ENCODE measurements at places on chromosomes 5 and 9.

DNA sequence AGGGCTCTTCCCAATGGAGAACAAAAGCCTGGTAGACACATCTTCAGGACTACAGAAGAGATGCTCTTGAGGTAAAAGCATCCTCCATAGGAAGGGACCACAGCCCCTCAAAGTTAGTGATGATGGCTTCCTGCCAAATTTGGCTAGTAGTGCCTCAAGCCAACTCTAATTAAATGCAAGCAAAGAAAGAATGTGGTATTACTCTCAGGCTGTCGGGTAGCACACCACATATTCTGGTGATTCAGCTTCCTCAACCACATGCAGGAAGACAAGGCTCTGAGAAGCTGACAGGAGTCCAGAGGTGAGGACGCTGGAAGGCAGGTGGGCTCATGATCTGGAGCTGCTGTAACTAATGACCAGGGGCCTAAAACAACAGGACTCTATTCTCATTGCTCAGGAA, 37.2 kb upstream of the S1PR3 start:
- DNase-seq = no peak

DNA sequence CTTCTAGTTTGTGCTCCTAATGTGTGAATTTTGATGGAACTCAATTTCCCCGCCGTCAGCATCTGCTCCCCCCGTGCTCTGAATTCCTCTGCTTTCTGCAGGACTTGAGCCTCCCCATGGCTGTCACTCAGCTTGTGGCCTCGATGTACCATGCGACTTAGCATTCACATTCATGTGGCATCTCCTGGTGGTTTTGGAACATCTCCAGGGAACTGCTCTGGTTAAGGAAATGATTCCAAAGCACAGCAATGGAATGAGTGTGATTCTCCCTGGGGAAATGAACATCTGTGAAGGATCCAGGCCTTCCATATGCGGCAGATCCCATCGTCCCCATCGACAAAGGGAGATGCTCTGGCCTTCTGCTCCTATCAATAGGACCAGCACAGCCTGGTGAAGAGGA, 119.0 kb downstream of the ENTREP1 start:
- no peak for DNase-seq

DNA sequence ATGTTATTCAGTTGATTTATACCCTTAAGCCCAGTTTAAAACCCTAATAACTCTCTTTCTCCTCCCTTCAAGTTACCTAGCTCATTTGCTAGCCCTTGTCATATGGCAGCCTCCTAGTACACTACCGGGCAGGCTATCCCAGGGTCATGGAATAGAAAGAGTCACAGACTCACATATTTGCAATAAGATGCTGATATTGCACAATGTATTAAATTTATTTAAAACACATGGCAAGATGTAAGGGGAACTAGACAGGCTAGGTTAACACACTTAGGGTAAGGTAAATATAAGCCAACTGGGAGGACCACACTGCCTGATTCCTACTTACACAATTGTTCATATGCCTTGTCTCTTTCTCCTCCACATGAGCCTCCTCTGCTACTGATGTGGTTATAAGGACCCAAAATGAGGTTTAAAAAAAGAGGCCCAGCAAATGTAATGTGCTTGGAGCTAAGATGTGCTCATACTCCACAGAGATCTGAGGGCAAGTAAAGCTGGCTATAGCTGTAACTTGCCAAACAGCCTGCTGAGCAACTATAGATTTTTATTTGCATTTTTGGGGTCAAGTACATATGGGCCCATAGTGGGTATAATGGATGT, 130.0 kb downstream of the ENC1 start:
- DNase-seq = no peak

DNA sequence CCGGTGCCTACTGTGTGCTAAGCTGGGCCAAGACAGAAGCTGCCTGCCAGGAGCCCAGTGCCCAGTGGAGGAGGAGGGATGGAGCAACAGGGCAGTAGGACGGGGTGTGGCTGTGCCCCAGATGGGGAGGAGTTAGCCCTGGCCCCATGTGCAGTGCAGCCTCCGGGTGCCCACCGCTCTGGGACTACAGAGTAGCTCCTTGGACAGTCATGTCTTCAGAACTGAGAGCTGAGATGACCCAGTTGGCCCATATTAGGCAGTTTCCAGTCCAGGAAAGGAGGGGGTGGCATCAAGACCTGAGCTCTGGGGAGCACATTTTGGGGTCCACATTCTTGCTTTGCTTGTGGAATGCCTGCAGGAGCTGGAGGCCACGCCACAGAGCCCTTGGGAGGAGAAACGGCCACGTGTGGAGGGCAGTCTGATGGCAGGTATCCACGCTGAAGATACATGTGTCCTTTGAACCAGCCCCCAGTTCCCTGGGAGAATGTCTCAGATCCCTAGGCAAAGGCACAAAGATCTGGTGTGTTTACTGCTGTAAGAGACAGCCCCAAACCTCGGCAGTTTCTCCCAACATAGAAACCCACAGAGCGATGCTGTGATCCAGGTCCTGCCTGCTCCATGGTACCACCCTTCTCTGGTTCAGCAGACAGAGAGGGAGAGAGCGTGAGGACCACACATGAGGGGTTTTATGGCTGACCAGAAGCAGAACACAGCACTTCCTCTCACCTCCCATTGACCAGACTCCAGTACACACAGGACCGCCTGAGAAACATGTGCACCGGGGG, 46.8 kb upstream of the FCN1 start:
- no peak for DNase-seq

DNA sequence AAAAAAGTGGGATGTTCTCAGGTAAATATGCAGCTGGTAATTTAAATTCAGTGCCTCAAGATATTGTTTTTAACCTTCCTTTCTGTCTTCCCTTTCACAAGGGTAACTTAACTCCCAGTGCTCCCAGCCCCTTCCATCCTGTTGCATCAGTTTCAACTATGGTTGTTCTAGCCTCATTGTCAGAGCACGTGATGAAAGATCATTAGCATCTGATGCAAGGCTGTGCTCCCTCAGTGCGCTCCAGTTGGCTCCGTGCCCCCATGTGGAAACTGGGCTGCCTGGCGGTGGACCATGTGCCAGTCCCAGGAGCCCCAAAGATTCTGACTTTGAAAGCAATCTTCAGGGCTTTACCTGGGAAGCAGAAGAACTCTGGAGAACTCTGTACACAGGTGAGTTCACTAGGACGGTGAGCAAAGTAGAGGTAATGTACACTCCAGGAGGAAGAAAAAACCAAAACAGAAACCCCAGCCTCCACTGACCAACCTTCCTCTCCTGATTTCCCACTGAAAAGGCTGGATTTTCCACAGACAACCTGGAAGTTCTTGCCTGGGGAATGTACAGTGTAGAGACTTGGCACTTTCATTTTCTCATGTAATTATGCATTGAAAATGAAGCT, 96.9 kb downstream of the SLC1A3 start:
- DNase-seq = no peak

DNA sequence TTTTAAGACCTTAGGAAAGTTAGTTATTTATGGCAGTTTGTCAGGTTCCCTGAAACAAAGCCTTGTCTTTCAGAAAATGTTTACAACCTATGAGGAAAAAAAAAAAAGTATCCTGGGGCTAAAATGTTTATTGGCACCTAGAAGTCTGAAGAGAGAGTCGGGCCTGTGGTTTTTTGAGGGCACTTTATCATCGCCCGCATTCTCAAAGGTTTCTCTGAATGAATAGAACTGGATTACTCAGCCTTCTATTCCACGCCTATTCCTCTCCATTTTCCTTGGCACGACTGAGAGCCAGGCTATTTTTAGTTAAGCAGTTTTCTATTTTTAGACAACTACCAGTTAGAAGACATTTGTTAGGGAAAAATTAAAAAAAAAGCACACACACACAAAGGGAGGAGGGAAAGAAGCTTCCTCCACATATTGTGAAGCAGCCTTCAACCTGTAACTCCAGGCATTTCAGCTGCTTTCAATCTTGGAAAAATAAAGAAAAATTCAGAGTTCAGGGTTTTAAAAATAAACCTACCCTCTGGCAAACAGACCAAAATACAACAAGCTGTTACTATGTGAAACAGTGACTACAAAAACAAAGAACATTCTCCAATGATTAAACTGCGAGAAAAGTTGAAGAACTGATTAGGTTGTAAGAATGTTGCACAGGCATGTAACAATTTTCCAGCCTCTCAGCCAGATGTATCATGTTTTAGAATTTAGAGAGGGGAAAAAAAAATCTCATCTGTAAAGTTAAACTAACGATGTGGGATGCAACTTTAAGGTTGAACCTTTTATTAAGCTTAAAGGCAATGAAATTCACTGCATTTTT, 97.0 kb downstream of the MEF2C start:
- DNase-seq = no peak

DNA sequence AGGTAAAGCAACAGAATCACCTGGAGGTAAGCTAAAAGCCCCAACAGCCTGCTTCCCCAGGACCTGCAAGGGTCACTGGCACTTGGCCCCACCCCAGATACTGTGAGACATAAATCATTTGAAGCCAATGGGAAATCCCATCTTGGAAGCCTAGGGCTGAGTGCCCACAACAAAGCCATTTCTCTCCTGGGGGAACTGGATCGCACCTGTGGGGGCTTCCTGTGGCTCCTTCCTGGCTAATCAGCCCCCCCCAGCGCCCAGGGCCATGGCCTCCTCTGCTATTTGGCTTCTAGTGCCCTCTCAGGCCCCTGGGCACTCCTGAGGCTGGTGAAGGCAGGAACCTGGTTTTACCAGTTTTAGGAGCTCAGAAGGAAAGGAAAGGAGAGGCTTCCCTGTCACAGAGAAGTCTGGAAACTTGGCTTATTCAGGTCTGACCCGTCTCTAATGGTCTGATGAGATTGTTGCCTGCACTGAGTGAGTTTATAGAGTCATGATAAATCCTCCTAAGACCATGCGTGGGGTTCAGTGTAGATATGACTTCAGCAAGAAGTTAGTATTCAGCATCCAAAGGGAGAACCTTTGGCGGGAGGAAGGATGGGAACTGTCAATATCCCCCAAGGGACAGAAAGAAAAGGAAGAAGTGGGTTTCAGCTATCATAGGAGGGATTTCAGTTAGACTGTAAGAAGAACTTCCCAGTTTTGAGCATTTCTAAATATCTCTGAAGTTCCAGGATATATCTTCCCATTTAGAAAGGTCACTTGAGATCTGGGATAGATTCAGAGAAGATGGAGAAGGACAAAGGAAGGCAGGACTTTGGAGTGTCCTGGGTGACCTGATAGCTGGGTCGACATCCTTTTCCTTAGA, 1.2 kb downstream of the KCNMB1 start:
- no peak for DNase-seq

DNA sequence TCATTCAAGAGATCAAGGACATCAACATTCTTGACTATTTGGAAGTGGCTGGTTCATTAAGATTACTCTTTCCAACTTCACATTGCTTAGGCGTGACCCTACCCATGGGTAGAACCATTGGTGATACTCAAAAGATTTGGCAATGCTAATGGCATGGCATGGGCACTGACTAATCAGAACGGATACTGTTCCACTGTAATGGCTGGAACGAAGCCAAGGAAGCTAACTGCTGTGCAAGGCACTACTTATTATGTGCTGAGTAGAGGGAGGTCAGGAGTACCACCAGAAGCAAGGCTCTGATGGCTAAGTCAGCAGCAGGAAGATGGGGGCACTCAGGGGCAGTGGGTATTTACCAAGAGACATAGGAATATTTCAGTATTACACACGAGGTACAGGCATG, 31.9 kb downstream of the GNA14 start:
- DNase-seq = no peak

DNA sequence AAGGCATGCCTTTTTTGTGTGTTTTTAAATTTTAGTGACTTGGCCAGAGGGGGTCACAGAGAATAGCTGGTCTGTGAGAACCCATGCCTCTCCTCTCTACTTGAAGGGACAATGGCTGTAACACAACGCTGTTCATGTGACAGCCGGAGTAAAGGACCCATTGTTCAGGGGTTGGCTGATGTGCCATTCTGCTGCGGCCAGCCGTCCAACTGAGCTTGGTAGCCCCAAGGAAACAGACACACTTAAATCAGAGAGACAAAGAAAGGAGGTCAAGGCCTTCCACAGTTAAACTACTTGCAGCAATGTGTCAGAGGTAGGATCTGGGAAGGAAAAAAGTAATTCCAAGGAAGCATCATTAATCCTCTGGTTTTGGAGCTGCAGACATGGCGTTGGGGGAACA, 8.1 kb downstream of the MEGF10 start:
- DNase-seq = no peak

- DNase-seq = no peak
Observed at GRCh38 chr5:31918739-31919138, 255.4 kb downstream of the GOLPH3 start.

DNA sequence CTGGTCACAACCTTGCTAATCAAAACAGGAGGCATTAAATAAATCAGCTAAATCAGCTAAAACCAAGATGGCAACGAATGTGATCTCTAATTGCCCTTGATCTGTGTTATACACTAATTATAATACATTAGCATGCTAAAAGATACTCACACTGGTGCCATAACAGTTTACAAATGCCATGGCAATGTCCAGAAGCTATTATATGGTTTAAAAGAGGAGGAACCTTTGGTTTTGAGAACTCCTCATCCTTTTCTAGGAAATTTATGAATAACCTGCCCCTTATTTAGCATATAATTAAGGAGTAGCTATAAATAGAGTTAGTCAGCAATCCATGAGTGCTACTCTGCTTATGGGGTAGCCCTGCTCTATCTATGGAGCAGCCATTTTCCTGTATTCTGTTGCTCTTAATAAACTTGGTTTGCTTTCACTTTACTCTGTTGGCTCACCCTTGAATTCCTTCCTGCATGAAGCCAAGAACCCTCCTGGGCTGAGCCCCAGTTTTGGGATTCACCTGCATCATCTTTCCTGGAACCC, 18.7 kb upstream of the NNT start:
- no peak for DNase-seq

GRCh38 chr5:72651779-72652178, 144.6 kb upstream of the ZNF366 start:
- DNase-seq = no peak

DNA sequence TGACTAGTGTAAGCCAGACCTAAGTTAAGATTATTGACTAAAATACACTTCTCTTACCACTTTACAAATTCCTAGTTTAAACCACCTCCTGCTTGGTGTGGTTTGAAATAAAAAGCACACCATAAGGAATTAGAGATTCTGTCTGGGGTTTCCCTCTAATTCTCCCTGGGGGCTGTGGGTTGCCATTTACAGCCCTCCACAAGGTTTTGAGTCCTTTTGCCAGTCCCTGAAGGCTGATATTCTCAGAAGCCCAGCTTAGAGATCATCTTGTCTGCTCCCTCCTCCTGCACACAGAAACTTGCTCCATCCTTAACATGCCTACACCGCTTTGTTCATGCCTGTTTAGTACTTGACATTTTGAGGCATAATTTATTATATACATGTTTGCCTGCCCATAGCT, 7.2 kb upstream of the LMNB1 start:
- no peak for DNase-seq

DNA sequence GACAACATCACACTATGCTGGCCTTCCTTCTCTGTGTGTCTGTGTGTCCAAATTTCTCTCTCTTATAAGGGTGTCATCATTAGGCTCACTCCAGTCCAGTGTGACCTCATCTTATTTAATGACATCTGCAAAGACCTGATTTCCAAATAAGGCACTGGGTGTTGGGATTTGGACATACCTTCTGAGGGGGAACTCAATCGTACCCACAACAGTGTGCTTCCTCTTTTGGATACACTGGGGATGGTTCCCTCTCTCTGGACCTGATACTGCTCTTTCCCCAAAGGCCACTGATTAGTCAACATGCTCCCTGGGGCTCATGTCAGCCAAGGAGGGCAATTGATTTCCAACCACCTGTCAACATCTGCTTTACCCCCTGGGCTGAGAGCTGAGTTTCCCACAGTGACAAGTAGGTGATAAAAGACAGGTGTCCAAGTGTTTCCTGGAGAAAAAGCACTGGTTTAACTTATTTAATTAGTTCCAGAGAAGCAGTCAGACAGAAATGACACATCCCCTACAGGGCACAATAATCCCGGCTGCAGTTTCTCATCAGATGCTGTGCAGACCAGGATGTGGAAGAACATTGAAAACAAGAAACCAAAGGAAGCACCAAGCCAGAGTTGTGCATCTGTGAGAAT, 17.8 kb upstream of the CEP72 start:
- DNase-seq = no peak

All from HuH-7.5 (cell line).